ENCODE measurements at places on chromosomes 2 and 18.

- no peak for DNase-seq
These were observed 54.9 kb downstream of the R3HDM1 start for GRCh38 chr2:135586148-135586547.

- peak; percentile 32 for DNase-seq
These were observed 33.3 kb downstream of the C2orf76 start for GRCh38 chr2:119333360-119333759.

DNA sequence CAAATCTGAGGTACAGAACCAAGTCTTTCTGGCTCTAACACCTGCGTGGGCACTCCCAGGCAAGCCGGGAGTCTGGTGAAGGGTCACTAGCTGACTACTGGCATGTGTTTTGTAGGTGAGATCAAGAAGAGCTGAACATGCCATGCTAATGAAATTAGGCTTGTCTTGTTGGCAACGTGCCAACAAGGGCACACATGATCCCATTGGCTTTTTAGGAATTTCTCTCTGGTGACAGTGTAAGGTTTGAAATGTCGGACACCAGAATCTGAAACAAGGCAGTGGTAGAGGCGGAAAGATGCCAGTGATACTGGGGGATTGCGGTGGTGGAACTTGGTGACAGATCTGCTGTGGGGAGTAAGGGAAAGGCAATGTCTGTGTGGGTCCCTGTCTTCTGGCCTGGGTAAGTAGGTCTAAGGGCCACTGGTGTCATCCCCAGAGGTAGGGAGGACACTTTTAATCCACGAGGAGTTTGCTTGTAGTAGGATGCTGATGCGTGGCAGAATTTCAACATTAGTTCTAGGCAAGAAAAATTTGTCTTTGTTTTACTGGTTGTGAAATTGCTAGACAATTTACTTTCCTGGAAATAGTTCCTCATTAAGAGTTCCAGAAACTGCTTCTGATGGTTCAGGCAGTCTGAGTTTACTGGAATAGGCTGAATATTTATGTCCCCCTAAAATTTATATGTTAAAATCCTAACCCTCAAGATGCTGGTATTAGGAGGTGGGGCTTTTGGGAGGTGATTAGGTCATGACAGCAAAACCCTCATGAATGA is 52.6 kb upstream of the ACMSD start:
- DNase-seq: no peak

DNA sequence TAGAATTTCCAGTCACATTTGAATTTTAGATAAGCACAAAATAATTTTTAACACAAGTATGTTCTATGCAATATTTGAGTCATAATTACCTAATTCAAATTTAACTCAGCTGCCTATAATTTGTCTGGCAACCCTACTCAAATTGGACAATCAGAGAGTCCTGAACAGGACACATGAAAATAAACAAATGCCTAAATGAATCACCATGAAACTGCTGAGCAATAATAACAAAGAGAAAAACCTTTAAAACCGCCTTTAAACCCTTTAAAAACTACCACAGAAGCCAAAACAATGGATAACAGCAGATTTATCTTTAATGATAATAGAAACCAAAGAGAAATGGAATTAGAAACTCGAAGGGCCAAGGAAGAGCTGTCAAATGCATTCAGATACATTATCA is 39.5 kb downstream of the ARL4C start:
- DNase-seq: peak; percentile 42

GRCh38 chr2:68425503-68425902 is 41.6 kb downstream of the FBXO48 start:
- no peak for DNase-seq

DNA sequence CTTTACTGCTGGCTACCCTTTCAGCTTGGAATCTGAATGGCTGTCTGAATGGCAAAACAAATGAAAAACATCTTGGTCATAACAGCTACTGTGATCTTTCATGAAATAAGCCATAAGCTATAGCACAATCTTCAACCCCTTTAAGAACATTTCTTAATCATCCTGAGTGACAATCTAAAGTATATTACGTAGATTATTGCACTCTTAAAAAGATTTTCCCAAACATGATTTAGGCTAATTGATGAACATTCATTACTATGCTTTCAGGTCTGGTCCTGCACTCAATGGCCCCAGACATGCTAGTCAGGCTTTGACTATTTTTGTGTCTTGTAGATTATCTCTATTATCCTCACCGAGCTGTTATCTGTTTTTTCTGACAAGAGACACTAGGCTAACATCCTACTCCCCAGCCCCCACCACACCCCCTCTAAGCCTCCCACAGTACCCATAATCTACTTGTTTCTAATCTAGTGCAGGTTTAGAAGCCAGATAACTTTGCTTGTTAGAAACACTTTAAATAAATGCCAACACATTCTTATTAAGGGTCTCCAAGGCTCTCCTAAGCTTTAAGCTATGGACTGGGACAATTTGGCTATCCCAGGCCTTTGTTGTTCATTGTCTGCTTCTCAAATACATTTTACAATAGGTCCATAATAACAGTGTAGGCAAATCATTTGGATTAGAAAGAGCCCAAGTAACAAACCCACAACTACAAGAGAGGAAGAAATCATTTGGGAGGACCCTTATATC is 4.2 kb downstream of the SMAD2 start:
- DNase-seq: no peak

GRCh38 chr2:170377500-170378207 is 199.7 kb downstream of the MYO3B start:
- no peak for DNase-seq

DNA sequence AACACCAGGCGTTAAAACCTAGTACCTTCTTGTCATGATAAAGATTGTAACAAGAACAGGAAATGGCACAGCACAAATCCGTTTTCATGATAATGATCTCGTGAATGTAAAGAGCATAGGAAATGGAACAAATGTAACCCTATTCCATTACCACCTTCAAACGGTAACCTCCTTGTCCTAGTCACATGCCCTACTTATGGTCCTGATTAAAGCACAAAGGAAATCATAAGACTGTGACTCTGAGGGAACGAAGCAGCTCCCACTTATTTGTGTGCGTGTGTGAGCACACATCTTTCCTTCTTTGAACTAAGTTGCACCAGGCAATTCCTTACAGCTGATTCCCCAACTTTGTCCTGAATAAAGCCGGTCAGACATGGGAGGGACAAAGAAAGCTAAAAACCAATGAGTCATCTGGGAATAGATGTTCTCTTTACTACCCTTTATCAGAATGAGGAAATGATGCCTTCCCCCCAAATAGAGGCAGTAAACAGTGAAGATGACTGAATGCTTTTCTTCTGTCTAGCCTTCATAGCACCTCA is 192.6 kb downstream of the IKZF2 start:
- peak; percentile 69 for DNase-seq

DNA sequence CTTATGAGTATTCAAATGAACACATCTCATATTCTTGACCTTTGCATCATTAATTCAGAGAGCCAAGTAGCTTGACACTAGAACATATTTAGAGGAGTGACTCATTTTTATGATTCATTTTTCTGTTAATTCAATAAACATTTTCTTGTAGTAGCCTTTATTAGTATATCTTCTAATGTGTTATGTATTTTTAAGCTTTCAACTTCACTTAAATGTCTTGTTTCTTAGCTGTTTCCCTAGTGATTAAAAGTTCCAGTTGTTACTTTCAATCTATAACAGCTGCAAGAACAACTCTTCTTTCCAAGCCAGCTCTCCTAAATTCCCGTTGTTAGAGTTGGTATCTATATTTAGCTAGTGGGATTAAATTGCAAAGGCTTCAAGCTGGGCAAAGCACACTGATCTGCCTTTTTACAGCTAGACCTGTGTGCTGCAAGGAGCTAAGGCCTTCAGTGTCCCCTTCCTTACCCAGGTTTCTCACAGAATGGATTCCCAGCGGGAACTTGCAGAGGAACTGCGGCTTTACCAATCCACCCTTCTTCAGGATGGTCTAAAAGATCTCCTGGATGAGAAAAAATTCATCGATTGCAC is at the start of gene KLHL41:
KLHL41 (plus strand) TSS at position 405 of the 588 bp plus-strand sequence; CDS start at position 482, 77 bp downstream.
- DNase-seq: peak; percentile 48

GRCh38 chr2:5592916-5593315 is 99.3 kb upstream of the SOX11 start:
- DNase-seq: no peak

DNA sequence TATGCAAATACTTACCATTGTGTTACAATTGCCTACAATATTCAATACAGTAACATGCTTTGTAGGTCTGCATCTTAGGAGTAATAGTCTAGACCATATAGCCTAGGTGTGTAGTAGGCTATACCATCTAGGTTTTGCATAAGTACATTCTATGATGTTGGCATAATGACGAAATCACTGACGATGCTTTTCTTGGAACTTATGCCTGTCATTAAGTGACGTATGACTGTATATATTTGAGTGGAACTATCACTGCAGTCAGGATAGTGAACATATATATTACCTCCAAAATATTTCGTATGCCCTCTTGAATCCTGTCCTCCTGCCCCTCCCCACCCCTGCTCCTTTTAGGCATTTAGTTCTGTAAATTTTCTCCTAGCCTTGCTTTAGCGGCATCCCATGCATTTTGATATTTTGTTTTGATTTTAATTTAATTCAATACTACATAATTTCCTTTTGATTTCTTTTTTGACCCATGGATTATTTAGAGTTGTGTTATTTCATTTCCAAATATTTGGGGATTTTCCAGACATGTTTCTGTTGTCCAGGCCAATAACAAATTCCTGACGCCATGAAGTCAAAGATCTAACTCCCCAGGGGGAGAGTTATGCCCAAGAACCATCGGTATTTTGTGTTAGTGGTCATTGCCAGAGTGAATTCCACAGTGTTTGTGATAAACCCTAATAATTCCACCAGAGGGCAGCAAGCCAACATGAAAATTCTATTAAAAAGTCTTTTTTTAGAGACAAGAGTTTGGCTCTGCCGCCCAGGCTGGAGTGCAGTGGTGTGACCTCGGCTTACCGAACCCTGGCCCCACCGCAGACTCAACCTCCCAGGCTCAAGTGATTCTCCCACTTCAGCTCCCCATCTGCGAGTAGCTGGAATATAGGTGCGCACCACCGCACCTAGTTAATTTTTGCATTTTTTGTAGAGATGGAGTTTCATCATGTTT is 24.2 kb upstream of the CASP8 start:
- peak; percentile 60 for DNase-seq

Measured in amniotic epithelial cell (primary cell).